ENCODE measurements at places on chromosomes 7 and 10.

- no peak for DNase-seq
Measured at GRCh38 chr10:33556620-33557019, 222.2 kb upstream of the NRP1 start.

DNA sequence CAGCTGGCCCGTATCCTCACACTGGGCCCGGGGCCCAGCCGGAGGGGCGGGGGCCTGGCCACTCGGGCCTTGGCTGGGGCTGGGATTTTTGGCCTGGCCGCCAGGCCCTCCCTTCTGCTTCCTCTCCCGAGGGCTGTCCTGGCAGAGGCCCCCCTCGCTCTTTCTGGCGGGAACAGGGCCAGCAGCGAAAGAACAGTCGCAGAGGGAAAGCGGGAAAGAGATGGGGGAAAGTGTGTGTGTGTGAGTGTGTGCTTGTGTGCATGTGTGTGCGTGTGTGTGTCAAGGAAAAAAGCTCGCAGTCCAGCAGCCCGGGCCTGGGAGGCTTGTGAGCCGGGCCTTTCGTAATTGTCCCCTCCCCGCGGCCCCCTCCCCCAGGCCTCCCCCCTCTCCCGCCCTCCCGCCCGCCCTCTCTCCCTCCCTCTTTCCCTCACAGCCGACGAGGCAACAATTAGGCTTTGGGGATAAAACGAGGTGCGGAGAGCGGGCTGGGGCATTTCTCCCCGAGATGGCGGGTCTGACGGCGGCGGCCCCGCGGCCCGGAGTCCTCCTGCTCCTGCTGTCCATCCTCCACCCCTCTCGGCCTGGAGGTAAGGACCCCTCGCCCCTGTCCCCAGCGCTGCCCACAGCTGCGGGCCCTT is at the start of gene ELN:
Gene ELN, plus strand, starts transcription at position 491 of the 638 bp plus-strand sequence. Its CDS starts 15 bp downstream, at position 506.
- DNase-seq, result no peak

GRCh38 chr7:4832711-4833110 is 29.1 kb downstream of the PAPOLB start:
- no peak for DNase-seq

GRCh38 chr10:46002916-46003693 is 27.3 kb downstream of the NCOA4 start:
- DNase-seq, result no peak

DNA sequence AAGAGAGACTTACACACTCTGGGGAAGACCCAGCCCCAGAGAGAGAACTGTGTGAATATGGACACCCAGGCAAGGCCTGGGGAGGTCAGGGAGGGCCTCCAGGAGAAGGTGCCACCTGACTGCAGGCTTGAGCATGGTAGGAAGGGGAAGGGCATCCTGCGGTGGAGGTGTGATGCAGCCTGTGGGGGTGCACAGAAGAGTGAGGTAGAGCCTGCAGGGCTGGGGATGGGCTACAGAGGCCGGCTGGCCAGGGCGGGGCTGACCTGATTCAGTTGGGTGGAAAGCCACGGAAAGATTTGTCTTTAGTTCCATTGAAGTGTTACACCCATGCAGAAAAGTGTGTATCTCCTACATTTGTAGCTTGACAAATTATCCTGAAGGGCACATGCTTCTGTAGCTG is 47.6 kb downstream of the ZMIZ1 start:
- DNase-seq, result no peak

GRCh38 chr10:78465431-78465830 is 431.8 kb downstream of the RPS24 start:
- no peak for DNase-seq

DNA sequence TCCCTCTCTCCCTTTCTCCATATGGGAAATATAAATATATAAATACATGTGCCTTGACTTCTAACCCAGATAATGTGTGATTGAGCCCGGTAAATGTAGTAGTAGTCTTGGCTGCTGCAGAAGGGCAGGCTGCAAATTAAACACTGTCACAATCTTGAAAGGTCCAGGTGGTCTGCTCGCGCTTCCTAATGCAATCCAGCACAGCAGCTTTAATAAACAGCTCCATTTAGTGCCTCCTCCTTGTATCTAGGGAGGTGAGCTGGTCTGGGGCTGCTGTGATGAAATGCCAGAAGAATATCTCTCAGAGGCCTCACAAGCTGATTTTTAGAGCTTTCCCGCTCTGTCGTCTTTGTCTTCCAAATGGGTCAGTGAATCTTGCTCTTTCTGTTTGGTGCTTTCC is 782 bp downstream of the POU6F2 start:
- no peak for DNase-seq

DNA sequence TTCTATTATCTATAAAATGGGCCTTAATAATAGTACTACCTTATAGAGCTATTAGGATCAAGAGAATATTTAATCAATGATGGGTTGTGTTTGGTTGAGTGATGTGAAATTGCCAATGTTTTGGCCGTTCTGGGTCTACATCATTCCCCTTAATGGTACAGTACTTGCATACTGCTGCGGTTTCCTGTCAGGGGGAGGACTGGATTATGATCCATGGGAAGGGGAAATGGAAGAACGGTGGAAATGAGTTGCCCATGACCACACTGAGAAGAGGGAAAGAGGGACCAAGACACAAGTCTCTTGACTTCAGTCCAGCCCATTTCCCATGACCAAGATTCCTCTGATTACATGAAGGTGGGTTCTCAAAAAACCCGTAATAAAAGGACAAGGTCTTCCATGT is 999 bp upstream of the MRPS24 start:
- no peak for DNase-seq

- no peak for DNase-seq
Measured at GRCh38 chr10:78891741-78892140, 177.0 kb upstream of the ZMIZ1 start.

- no peak for DNase-seq
Measured at GRCh38 chr7:20229646-20230500, 12.7 kb upstream of the MACC1 start.

GRCh38 chr10:15265056-15265455 is 96.6 kb upstream of the NMT2 start:
- DNase-seq, result no peak

DNA sequence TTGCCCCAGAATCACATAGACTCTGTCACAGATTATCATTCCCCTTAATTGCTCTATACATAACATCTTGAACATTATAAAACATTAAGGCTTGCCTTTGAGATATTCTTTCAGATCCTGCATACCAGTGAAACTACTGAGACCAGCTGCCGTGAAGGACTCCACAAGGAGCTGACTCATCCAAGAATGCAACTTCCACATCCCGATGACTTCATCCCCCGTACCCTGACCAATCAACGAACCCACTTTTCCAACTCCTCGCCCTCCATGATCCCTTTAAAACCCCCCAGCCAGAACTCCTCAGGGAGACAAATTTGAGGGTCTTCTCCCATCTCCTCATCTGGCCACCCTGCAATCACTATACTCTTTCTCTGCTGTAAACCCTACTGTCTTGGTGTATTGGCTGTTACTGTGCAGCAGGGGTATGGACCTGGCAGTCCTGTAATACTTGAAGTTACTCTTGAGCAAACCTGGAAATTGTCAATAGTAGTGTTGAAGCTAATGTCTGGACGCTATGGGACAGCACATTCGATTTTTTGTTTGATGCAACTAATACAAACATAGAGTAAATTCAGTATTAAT is 49.8 kb downstream of the HTR5A start:
- no peak for DNase-seq
